Amniotic stem cell (primary cell): ENCODE measurements at places on chromosomes 16 and 17.

DNA sequence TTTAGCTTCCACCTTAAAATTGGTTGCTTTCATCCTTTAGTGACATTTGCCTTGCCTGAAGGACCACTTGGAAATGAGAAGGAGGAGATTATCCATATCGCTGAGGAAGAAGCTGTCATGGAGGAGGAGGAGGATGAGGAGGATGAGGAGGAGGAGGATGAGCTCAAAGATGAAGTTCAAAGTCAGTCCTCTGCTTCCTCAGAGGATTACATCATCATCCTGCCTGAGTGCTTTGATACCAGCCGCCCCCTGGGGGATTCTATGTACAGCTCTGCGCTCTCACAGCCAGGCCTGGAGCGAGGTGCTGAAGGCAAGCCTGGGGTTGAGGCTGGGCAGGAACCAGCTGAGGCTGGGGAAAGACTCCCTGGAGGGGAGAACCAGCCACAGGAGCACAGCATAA lies 11.5 kb upstream of the TMEM106A start:
- DNase-seq, result no peak

- DNase-seq, result no peak
Measured at GRCh38 chr17:28900986-28901726, 1.7 kb downstream of the DHRS13 start.

DNA sequence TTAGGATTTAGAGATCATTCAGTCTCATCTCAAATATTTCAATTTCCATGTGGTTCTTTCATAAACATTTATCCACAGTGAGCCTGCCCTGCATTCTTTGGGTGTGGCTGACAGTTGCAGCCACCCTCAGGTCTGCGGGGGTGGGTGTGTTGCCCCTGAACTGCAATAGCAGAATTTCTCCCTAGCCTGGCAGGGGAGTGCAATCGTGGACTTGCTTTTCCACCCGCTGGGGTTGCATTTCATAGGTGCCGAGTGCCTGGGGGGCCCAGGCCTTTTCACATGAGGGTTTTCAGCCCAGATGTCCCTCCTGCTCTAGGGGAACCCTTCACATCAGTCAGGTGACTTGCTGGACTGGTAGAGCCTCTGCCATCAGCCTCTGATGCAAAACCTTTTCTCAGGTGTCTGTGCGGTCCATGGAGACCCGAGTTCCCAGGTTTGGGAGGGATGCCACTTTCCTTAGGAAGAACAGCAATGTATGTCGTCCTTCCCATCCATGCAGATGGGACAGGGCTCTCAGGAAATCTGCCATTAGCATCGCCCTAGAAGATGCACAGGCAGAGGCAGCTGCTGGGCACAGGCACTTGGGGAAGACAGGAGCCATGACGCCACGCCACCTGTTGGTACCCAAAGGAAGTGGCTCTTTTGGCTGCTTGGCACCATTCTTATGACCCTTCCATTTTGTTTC lies 2.4 kb upstream of the USP36 start:
- no peak for DNase-seq

- DNase-seq, result no peak
Measured at GRCh38 chr17:10620823-10621222, 36.3 kb downstream of the MYH3 start.

DNA sequence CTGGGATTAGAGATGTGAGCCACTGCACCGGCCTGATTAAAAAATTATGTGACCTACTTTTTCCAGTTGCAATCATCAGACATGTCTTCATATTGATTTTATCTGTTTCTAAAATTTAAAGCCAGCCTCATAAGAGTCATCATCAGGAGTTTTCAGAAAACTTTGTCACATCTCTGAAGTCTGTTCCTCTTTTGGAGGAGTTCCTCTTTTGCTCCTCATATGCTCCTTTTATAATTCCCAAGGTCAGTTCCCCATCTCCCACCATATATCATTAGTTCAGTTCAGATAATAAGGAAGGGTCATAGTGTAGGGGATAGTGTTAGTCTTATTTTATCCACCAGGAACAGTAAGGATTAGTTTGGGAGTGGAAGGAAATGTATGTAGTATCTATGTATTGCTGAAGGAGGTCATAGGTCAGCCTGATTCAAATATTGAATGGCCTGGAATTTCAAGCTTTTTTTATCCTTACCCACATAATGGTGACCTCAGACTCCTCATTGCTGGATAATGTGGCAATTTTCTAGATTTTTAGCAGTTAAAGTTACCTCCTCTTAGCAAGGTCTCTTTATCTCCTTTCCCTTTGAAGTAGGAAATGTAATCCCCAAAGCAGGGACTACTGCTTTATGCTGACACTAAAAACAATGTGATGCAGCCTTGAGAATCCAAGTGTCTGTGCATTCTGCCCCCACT lies 13.8 kb upstream of the DUSP14 start:
- DNase-seq, result no peak

GRCh38 chr16:81535679-81536360 lies 91.2 kb downstream of the CMIP start:
- no peak for DNase-seq

DNA sequence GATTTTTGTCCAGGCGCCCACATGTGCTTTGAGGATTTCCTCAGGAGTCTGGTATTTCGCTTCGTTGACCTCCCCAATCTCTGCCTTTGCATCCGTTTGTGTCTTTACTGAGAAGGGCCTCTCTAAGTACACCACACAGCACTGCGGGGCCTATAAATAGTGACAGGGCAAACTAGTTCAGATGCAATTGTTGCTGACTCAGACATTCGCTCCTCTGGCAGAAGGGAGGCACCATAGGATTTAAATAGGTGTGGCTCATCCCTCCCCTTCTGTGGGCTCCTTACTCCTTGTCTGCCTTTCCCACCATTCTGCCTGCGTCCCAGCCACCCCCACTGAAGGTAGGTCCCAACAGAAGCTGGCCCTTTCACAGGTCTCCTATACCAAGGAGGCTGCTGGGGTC lies 192.3 kb downstream of the SHISA9 start:
- DNase-seq, result no peak

DNA sequence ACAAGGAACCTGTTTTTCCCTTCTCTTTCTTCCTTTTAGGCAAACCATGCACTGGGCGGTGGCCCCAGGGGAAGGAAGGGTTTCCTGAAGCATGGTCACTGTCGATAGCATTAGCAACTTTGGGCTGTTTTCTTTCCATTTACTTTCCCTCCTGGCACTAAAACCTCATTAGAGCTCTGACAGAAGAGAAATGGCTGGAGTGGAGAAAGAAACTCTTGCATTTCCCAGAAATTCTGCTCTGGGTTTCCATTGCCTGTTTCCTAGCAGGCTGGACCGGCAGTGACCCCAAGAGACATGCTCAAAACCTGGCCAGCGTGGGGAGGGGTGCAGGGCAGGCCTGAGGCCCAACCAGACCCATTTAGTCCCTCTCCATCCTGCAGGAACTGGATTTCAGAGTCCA lies 230.7 kb upstream of the CCL2 start:
- DNase-seq, result no peak

DNA sequence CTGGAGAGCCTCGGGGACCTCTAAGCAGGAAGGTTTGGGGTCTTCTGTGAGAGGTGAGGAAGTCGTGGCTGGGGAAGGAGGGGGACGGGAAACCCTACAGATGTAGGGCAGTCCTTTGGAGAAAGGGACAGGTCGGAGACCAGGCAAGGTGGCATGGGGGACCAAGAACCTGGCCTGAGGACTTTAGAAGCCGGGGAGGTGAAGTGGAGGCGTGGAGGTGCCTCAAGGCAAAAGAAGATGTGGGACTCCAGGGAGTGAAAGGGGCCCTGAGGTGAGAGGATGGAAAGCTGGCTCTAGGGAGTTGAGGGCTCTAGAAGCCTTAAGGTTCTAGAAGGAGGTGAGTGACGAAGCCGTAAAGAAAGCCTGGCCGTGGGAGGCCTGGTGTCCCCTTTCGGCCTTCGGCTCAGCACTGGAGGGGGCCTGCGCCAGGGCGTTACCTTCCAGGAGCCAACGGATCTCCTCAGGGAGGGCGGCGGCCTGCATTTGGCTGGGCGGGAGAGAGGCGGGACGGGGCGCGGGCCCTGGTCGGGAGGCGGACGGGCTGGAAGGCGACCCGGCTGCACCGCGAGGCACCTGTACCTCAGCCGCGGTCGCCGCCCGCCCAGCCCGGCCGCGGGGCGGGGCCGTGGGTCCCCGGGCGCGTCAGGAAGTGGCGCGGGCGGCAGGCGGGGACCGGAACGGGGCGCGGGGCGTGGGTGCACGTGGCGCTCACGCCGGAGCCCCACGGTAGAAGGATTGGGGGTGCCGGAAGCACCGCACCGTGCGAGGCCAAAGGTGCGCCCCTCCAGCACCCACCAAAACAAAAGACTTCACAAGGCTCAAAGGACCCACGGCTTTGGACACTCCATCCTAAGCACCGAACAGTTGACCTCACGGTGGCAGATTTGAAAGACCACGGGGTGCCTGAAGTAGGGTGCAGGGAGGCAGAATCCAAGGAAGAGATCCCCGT lies at the start of gene SKAP1:
Gene SKAP1, minus strand, starts transcription at position 577 of the 949 bp plus-strand sequence.
- DNase-seq, result no peak

- DNase-seq, result no peak
Measured at GRCh38 chr17:10757067-10757466, 27.2 kb upstream of the TMEM220 start.

GRCh38 chr16:7887316-7887715 lies 554.7 kb downstream of the RBFOX1 start:
- no peak for DNase-seq

DNA sequence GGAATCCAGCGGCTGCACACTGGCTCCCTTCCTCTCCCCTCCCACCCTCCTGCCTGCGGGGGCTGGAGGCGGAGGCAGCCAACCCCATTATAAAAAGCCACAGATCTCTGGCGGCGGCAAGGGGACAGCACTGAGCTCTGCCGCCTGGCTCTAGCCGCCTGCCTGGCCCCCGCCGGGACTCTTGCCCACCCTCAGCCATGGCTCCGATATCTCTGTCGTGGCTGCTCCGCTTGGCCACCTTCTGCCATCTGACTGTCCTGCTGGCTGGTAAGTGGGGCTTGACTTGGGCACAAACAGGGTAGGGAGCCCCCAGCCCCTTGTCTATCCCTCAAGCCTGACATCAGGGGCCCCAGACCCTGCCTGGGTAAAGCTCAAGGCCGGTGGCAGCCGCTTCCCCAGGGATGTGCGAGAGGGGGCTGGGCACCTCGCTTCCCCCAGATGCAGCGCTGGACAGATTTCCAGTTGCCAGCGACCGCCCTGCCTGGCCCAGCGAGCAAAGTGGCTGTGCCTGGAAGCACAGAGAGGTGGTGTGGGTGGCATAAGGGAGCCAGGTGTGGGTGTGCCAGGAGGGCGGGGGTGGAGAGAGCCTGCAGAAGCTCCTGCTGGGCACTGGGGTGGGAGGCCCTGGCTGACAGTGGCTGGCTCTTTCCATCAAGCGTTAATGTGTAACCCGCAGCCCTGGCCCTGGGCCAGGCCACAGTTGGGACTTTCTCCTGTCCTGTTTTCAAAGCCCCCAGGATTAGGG lies at the start of gene CX3CL1:
Gene CX3CL1, plus strand, starts transcription at position 119 of the 745 bp plus-strand sequence. Its CDS starts 79 bp downstream, at position 198.
- no peak for DNase-seq
